HT1080 (cell line): ENCODE measurements at places on chromosomes 7 and 10.

- DNase-seq: no peak
Observed at GRCh38 chr7:145394126-145394525, 558.3 kb upstream of the TPK1 start.

DNA sequence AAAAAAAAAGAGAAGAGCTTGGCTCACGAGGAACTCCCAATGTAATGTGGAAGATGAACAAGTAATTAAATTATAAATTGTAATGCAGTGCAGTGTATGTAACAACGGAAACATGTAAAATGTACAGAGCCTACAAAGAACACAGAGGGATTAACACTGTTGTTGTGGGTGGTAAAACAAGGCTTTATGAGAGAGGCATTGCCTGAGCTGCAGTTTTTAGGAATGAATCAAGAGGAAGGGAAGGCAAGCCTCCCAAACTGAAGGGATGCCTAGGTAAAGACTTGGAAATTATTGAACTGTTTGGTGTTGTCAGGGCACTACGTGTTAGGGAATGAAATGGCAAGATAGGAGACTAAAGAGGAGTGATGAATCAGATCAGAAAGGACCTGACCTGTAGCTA lies 213.7 kb downstream of the HTR7 start:
- peak; percentile 62 for DNase-seq

DNA sequence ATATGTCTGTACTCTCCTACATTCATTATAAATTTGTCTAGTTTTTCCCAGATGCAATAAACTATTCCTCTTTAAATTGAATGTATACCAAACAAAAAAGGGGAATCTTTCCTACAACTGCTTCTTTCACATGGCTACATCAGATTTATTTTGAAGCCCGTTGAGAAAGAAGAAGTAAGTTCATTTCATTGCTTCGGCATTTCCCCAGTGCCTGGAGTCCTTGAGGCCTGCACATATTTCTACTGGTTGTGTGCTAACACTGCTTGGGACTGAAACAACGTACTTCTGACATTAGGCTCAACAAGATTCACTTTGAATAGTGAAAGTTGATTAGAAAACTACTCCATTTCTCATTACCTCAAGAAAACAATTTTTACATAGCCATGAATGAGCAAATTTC lies 201.7 kb downstream of the PHF14 start:
- no peak for DNase-seq

DNA sequence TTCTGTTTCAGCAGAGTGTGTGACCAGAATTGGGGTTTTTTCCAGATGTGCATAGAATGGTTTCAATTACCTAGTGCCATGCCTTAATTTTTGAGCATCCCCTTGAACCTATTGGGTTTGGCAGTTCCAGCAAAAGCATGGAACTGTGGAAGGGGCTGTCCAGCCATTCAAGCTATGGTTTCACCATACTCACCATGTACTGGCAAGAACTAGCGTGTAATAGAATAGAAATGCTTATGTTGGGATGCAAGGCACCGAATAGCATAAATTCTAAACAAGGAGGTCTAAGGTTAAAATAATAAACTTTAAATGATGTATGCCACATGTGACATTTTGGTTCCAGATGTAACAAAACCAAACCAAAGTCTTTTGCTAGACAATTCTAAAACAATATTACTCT lies 91.4 kb downstream of the MTERF1 start:
- DNase-seq: no peak

DNA sequence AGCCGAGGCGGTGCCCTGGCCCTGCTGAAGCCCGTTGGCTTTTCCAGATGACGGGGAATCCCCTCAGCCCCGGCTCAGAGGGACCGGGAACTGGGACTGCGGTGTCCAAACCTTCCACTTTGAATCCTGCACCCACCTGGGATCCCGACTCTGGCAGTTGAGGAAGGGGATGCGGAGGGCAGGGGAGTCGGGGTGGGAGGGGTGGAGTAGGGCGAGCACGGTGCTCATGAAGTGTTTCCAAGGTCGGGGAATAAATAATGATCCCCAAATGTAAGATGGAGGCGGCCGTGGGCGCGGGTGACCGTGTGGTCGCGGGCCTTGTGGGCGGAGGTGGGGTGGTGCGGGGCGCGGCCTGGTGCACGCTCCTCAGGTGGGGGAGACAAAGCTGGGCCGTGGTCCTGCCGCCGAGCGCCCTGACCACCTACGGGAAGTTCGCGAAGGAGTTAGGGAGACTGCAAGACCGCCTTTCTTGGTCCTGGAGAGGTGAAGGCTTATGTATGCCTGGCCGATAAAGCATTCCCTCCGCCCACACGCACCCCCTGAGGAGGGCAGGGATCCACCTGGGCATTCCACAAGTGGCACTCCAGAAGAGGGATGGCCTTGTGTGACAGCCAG lies 1.4 kb downstream of the MTURN start:
- no peak for DNase-seq

GRCh38 chr10:29826221-29826620 lies 191.4 kb upstream of the SVIL start:
- no peak for DNase-seq

DNA sequence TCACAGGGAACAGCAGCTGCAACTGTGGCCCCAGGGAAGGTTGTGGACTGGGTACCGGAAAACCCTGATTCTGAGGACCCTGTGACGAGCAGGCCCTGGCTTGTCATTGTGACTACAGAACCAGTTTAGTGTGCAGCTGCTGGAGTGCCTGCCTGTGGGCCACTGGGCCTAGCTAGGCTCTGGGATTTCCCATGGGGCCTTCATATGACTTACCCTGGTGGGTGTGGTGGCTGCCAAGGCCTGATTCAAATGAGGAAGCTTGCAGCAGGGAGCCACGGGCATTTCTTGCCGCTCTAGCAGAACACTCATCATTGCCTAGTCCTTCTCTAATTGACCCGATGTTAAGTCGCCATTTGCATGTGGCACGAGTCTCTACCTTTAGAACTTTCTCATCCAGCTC lies 14.7 kb upstream of the CAMK2G start:
- DNase-seq: peak; percentile 69

- DNase-seq: no peak
Observed at GRCh38 chr10:69685802-69686585, 55.9 kb downstream of the FAM241B start.

DNA sequence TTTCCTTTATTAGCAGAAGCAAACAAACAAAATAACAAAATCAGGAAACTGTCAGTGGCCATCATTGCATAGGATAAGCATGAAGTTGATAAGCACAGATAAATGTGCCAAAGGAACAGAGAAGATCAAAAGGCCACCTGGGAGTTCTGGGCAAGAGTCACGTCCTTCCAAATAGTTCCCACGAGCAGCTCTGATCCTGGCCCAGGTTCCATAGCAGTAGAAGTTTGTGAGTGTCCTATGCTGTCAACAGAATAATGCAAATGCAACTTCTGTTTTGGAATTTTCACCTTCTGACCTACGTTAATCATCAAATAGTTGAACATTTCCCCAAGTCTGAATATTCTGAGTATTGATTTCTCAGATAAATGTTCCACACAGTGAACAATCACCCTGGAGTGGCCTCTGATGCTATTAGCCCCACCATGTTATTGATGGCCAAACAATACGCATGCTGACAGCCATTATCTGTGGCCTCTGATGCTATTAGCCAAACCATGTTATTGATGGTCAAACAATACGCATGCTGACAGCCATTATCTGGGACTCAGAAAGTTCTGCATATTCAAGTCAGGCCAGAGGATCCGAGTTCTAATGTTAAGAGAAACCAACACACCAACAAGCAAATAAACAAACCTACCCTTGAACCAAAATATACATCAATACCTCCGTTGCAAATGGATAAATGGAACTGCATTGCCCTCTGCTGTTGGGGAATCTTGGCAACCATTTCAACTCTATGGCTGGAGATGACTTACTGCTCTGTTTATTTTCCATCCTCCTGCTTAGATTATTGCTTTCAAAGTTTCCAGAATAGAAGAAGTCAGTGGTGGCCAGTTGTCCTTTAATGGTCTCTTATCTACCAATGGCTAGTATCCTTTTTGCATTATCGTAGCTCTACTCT lies 63.3 kb downstream of the MRC1 start:
- DNase-seq: peak; percentile 32

GRCh38 chr7:155000795-155001194 lies 2.1 kb downstream of the PAXIP1 start:
- no peak for DNase-seq

- DNase-seq: no peak
Observed at GRCh38 chr10:29637537-29637936, 2.8 kb upstream of the SVIL start.

GRCh38 chr7:139422126-139422525 lies 61.3 kb downstream of the KLRG2 start:
- no peak for DNase-seq

- DNase-seq: no peak
Observed at GRCh38 chr7:112042631-112043030, 163.6 kb downstream of the DOCK4 start.

DNA sequence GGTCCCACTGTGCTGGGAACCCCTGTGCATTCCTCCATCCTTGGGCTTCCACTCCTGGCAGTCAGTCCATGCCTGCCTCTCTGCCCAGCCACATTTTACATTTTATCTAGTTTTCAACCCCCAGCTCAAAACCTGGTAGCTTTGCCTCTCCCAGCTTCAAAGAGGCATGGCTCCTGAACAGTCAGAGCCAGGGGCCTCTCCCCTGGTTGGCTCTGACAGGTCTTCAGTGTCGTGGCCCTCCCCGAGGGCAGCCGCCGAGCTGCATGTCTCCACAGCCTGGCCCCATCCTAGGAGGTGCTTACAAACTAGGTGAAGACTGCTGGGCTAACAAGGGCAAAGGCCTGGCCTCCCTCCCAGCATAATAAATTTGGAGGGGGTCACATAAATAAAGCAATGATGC lies 14.8 kb downstream of the COBL start:
- no peak for DNase-seq

DNA sequence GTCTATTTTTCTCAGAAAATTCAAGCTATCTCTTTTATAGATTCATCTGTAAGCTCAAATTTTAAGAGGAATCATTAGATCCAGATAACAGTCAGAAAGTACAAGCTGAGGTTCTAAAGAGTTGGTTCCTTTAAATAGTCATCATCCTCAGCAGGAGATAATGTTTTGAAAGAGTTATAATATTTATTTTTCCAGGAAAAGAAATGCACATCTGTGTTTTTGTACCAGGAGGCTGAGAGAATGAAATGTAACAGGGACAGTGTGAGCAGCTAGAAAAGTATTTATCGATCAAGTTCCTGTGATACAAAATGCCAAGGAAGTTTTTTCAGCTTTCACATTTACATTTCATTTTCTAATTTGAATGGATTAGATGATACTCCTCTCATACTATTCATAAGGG lies 120.2 kb upstream of the LRRTM3 start:
- DNase-seq: no peak

DNA sequence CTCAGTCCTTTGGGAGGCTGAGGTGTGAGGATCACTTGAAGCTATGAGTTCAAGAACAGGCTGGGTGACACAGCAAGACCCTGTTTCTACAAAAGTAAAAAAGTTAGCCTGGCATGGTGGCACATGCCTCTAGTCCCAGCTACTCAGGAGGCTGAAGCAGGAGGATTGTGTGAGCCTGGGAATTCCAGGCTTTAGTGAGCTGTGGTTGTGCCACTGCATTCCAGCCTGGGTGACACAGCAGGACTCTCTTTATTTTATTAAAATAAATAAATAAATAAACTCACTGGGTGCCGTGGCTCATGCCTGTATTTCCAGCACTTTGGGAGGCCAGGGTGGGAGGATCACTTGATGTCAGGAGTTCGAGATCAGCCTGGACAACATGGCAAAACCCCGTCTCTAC lies 607.9 kb downstream of the CALN1 start:
- no peak for DNase-seq

GRCh38 chr10:118033905-118034304 lies 12.8 kb downstream of the RAB11FIP2 start:
- DNase-seq: no peak

- no peak for DNase-seq
Observed at GRCh38 chr10:100927266-100927665, 14.5 kb downstream of the SLF2 start.

GRCh38 chr7:135253851-135254771 lies 20.5 kb downstream of the STRA8 start:
- peak; percentile 92 for DNase-seq

GRCh38 chr7:142357953-142358520 lies 100.2 kb upstream of the PRSS58 start:
- DNase-seq: peak; percentile 63

GRCh38 chr7:101255796-101256195 lies 10.9 kb upstream of the FIS1 start:
- no peak for DNase-seq

DNA sequence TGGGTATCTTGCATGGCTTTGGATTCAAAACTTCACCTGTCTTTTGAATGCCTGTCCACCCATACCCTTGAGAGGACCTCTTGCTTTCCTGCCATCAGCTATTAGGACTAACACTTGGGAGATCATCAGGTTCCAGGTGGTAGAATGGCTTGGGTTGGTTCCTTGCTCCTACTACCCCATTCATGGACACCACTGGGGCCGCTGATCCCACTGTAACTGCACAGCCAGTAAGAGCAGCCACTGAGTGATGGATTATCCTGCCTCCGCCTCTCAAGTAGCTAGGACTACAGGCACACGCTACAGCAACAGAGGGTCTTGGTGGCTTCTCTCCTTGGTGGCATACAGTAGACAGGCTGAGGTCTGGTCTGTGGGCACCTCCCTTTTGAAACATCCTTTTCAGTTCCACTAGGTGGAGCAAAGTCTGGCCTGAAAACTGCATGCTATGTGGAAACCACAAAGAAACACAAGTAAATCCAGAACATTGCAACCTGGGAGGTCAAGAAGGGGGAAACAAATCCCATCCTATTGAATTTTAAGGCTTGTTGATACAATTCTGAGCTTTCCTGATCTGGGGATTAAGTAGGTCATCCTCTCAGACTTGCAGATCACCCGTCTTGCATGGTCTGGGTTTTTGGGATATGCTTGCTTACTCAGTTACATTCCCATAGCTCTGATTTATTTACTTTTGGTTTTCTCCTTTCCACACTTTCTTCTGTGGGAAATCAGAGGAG lies 9.4 kb downstream of the WBP1L start:
- peak; percentile 48 for DNase-seq

GRCh38 chr10:123392182-123392963 lies 238.2 kb downstream of the BUB3 start:
- no peak for DNase-seq

- DNase-seq: no peak
Observed at GRCh38 chr10:5779730-5780129, 33.5 kb downstream of the GDI2 start.

DNA sequence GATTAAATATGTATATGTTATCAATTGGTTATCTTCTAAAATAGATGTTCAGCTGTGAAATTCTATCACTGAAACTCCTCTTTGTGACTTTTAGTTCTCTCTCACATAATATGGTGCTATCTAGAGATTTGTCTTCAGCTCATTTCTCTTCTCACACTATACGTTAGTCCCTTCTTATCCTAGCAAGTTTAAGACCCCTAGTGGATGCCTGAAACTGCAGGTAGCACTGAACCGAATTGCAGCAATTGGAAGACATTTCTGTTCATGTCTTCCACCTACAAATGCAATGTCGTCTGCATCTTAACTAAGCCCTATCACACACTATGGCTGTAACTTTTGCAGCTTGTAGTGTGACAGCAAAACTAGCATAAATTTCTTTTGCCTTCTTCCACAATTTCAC lies 442.7 kb upstream of the POM121L12 start:
- no peak for DNase-seq

GRCh38 chr10:132480356-132480755 lies 57.2 kb upstream of the INPP5A start:
- peak; percentile 59 for DNase-seq
